ENCODE measurements at places on chromosomes 2 and 18.

GRCh38 chr18:30618567-30618966 lies 424.0 kb downstream of the DSC3 start:
- no peak for DNase-seq

- no peak for DNase-seq
Measured at GRCh38 chr18:26089293-26090129, 902 bp downstream of the SS18 start.

- DNase-seq = no peak
Measured at GRCh38 chr2:1375794-1376193, 37.5 kb upstream of the TPO start.

DNA sequence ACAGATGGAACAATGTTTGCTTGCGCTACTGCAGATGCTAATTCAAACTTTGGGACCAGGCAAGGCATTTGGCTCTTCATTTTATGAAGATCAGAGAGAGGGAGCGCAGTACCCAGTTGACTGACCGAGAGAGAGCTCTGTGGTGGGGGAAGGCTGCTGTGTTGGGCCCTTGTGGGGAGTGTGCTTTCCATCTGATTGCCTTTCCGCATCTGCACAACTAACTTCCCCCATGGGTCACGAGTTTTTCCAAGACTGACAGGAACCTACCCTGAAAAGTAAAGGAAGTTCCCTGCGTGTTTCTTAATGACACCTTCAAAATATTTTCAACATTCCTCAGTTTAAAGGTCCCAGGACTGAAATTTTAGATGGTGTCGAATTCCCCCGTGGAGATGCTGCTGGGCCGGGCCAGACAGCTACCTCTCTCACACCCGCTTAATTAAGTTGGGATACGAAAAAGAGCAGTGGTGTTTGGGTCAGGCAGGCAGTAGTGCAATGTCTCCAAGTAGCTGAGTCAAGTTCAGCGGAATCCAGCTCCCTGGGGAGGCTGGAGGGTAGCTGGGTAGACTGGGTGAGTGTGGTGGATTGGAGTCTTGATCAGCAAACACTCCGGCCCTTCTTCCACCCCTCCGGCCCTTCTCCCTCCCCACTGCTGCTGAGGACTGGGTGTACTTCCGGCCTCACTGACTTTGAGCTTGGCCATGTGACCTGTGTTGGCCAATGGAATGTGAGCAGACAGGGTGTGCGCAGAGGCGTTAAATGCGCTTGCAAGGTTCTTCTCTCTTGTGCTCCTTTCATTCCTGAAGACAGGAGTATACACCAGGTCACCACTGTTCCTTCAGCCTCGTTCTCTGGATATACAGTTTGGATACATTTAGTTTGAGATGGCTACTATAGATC lies 2.3 kb upstream of the ARHGAP25 start:
- DNase-seq = no peak

DNA sequence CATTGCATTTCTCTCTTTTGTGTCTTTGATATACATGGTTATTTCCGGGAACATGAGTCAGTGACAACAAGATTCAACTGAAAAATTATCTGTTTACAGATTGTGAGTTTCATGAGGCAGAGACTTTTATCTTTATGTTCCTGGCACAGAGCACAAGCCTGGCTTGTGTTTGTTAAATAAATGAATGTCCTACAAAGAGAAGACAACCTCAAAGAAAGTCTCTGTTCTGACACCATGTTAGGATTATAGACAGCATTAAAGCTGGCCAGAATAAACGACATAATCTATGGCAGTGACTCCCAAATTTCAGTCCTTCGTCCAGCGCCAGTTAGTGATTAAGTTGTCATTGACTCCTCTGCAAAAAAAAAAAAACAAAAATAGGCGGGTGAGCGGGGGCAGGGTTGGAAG lies 97.4 kb upstream of the DNAJC10 start:
- DNase-seq = no peak

DNA sequence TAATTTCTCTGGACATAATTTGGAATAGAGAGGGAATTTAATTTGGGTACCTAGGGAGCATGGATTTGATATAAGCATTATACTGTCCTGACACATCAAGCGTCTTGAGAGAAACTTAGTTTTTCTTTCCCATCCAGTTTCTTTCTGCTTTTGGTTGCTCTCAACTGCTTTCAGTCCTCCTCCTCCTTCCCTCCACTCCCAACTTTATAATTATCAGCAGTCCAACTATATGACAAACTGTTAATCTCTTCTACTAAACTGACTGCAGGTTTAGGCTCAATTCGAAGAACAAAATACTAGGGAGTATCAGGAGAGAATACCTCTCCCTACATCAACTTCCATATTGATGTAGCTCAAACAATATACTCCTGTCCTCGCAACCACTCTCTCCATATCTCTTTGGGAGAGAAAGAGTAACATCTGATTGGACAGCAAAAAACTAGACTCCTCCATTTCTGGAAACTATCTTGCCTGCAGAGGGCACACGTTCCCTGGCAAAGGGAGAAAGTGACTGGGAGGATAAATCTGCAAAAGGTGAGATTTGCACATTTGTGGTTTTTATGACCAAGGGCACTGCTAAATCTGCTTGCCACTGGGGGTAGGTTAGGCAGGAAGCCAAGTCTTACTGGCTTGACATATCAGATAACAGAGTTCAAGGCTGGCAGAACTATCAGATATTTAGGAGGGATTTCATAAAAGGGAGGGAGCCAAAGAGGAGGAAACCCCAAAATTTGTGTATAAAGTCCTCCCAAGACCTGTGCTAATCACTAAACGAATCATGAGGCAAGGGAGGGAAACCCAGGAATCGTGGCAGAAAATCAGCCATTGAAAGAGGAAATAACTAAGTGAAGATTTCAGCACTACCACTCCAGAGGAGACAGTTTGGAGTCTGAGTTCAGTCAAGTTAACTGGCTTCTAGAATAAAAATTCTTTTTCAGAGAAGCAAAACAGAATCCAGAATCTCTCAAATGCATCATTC lies 40.0 kb downstream of the ICA1L start:
- DNase-seq = peak; percentile 18

- DNase-seq = no peak
Measured at GRCh38 chr2:170679607-170680079, 35.5 kb upstream of the SP5 start.

DNA sequence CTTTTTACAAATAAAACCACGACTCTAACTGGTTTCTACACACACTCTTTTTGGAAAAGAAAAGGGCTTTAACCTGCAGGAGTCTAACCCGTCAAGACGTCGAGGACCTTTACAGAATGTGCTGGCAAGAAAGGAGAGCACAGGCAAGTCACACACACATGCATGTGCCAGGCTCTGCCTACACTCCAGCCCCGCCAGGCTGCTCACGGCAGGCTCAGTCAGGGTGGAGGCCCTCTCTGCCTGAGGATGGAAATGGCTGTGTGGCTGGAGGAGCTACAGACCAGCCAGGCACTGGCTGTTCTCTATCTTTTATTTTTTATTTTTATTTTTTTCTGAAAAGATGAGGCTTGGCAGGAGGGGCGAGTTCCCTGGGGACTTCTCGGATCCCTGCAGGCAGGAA lies 10.2 kb downstream of the SIX3 start:
- DNase-seq = no peak

GRCh38 chr2:165833156-165833555 lies 39.1 kb upstream of the GALNT3 start:
- DNase-seq = no peak

- no peak for DNase-seq
Measured at GRCh38 chr2:239587841-239588240, 187.0 kb upstream of the HDAC4 start.

DNA sequence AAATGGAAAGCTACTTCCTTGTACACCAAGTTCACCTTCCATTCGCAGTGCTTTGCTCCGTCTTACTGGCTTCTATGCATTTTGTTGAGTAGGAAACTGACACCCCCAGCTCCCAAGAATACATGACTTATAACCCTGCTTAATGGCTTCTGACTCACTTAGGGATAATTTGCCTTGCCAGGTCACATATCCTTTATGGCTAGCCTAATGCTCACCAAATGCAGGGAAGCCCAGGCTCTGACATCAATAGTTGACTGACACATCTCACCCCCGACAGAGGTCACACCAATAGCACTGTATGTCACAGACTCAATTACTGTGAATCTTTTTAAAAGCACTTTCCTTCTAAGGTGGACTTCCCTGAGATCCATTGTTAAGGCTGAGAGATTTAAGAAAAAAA lies 147.2 kb downstream of the DTNA start:
- DNase-seq = no peak

GRCh38 chr2:228628682-228629081 lies 447.2 kb upstream of the SPHKAP start:
- no peak for DNase-seq

- no peak for DNase-seq
Measured at GRCh38 chr18:39521164-39521563, 1955.6 kb upstream of the CELF4 start.

DNA sequence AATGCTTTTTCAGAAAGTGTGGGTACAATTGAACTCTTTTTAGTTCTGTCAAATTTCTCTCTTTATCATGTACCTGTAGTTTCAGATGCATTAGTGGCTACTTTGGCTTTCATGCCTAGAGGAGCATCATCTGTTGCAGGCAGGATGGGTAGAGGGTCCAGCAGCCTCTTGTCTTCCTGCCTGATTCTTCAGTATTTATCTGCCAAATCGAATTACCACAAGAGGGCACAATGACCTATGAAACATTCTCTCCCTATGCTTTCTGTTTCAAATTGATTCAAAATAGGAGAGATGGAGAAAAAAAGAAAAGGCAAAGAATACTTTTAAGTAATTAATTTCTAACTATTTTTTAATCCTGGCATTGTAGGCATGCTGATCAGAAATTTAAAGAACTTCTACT lies 477.2 kb downstream of the TRIB2 start:
- peak; percentile 4 for DNase-seq

- DNase-seq = no peak
Measured at GRCh38 chr2:12767996-12768624, 51.4 kb downstream of the TRIB2 start.

GRCh38 chr2:34534761-34535160 lies 935.7 kb upstream of the FAM98A start:
- no peak for DNase-seq

- DNase-seq = no peak
Measured at GRCh38 chr2:220660277-220661145, 911.6 kb downstream of the EPHA4 start.

GRCh38 chr2:76946631-76947145 lies 575.5 kb downstream of the LRRTM4 start:
- no peak for DNase-seq

DNA sequence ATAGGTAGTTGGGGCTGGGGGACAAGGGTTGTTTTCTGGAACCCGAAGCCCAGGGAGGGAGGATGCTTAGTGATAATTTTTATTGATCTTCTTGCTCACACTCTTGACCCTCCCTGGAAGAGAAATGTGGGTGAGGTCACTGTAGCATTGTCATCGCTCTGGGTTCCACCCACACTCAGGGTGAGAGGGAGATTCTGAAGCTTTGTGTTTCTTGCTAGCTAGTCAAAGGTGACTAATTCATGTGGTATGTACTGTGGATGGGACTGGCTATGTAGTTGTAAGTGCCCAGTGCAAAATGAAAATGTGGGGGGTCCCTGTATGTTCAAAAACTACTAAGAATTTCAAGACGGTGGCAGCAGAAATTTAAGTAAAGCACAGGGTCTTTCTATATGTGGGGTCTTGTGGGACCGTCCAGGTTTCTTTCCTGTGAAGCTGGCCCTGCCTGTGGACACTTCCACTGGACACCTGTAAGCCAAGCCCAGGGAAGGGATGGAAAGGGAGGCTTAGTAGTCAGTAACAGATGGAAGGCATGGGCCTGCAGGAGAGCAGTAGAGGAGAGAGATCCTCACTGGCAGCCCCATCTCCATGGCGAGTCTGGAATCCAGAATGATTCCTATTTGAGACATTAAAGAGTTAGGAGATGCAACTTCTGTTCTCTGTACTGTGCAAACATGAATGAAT lies 35.0 kb downstream of the TSN start:
- DNase-seq = no peak

- DNase-seq = no peak
Measured at GRCh38 chr2:106189764-106190468, 4.2 kb downstream of the UXS1 start.

DNA sequence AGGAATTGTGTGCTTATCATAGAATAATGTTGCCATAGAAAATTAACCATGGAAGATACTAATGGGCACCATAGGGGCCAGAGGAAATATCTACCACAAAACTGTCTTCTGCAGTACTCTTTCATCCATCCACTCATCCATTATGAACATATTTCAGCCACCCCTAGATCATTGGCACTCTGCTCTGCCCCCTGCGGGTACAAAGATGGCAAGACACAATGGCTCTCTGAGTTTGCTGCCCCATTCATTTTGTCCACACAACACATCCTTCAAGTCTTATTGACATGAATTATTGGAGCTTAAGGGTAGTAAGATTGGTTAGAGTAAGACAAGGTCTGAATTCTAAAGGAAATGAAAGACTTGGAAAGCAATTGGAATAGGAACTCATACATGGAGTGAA lies 1224.7 kb upstream of the CELF4 start:
- no peak for DNase-seq

GRCh38 chr18:45435810-45436209 lies 179.5 kb upstream of the SLC14A2 start:
- no peak for DNase-seq

DNA sequence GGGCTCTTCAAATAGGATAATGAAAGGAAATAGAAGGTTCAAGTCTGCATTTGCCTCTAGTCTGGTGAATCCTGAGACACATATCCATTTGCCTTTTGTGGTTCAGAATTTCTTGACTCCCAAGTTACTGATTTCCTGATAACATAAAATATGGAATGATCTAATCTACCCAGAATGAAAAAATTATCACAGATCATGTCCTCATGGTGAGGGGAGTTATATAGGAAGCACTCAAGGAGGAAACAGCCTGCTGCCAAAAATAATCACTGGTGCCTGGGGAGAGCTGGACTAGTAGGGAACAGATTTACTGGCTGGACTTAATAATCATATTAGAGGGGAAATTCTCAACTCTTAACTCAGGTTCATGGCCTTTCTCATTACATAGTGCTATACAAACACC lies 95.5 kb upstream of the STK17B start:
- DNase-seq = no peak

DNA sequence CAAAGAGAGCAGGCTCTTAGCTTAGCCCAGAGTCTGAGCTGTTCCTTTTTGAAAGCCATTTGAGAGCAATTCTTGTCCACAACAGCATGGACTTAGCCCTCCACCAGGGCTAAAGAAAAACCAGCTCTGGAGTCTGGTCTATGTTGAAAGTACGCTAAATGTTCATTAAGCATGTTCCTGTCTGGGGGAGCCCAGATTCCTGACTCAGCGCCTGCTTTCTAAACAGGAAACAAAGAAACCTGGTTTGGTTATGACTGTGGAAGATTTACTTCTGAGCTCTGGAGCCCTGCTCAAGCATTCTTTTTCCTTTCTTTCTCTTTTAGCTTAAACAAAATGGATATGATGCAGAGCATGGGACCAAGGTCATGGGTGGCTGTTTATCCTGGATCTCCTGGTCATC lies 279.8 kb downstream of the RBM43 start:
- DNase-seq = no peak

DNA sequence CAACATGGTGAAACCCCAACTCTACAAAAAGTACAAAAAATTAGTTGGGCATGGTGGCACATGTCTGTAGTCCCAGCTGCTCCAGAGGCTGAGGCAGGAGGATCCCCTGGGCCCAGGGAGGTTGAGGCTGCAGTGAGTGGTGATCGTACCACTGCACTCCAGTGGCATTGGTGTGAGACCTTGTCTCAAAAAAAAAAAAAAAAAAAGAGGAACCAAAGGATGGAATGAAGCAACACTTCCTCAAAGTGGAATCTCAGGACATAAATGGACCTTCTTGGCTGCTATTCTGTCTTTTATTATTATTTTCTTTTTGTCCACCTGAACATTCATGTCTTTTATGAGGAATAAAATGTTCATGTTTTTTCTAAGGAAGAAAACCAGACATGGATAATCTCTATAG lies 13.7 kb downstream of the GEMIN6 start:
- no peak for DNase-seq

GRCh38 chr18:59631583-59632181 lies 65.5 kb downstream of the CCBE1 start:
- DNase-seq = no peak

All from NCI-H1436 (cell line).